B cell (primary cell): ENCODE measurements at places on chromosomes 4 and X.

DNA sequence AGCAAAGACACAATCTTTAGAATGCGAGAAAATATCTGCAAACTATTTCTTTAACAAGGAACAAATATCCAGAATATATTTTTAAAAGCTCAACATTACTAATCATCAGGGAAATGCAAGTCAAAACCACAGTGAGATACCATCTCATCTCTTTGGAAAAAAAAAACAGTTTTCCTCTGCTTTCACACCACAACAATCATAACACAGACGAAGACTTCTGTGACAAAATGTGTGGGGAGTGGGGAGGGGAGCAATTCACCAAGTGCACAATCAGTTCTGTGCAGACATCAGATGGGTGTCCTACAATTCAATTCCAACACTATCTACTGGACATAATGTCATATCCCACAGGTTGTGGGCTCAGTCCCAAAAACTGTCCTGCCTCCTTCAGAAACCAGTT is 293.2 kb upstream of the SLC7A11 start:
- no peak for DNase-seq

GRCh38 chr4:84916227-84916626 is 50.3 kb downstream of the WDFY3 start:
- DNase-seq = no peak

DNA sequence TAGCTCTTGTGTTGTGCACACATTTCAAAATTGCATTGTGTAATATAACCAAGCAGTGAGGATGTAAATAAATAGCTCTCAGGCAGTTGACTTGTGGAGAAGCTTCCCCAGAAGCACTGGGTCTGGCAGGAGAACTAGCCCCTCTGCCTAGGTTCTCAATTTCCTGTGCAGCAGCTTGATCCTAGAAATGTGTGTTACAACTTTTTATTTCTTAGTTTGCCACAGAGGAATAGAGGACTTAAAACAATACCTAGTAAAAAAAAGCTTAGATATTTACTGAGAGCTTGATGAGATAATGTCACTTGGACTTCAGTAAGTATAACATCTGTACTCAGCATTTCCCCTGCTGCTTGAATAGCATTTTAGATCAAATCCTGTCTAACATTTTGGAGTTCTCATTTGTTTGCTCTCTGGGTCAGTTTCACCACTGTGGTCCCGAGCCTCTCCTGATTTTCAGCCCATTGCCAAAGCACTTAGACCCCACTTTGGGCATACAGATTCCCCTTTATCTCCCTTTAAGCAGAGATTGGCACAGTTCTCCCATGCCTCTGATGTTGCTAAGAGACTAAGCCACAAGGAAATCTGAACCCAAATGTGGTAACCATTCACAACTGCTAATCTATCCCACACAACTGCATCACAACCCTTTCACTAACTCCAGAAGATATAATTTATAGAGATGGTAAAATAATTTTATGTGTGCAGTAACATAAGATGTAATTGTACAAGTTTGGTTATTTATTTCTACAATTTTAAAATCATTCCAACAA is 98.2 kb upstream of the NRK start:
- no peak for DNase-seq

- no peak for DNase-seq
Observed at GRCh38 chr4:16122308-16122711, 38.5 kb upstream of the PROM1 start.

- DNase-seq = no peak
Observed at GRCh38 chr4:98959411-98959810, 30.5 kb upstream of the EIF4E start.

- DNase-seq = no peak
Observed at GRCh38 chr4:31461421-31461820, 741.3 kb downstream of the PCDH7 start.
